ENCODE measurements at places on chromosomes 16 and 17.
A peak's percentile ranks its signal among the peaks of the same experiment; 100 is the strongest.

- DNase-seq = no peak
Observed at GRCh38 chr17:7216242-7217112, 3.2 kb downstream of the DLG4 start.

DNA sequence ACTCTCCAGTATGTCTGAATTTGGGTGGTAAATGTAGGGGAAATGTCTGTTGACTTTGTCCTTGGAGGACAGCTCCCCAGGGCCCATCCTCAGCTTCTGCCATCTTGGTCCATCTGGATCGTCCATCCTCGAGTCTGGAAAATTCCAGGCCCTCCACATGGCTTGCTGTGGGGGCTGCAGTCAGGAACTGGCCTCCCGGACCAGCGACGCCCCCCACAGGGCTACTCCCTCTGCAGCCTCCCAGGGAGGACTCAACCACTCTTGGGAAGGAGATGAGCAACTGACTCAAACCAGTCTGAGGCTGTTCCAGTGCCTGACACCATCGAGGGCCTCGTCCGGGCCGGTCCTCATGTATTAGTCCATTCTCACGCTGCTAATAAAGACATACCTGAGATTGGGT, 5.5 kb upstream of the ZG16B start:
- DNase-seq = no peak

DNA sequence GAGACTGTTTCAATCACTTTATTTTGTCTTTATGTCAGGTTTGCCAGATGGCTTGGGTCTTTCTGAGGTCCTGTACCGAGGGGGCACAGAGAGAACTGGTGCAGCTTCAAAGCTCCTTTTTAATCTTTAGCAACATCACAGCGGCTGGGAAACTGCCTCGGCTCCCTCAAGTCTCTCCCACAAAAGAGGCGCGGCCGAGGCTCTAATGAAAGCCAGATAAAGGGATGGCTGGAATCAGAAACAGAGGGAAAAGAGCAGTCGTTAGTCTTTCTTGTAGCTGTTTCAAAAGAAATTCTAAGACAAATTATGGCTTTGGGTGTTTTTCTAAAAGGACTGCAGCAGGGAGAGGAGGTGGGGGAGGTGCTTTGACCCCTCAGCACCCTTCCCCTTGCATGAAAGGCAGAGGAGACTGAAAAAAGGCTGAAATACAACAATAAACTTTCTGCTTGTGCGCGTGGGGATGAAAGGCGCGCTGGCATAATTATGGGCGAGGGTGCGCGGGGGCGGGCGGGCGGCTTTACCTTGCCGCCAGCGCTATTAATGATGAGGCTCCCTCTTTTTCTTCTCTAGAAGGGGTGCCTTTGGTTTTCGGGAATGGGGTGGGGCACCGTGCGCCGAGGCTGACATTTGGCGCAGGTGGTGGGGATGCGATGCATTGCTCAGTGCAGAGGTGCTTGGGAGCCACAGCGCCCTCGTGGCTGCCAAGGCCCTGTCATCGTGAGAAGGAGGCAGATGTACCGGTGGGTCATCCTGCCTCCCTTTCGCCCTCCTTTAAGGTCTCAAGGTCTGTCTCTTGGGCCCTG, 22.3 kb upstream of the BRD7 start:
- DNase-seq = no peak

DNA sequence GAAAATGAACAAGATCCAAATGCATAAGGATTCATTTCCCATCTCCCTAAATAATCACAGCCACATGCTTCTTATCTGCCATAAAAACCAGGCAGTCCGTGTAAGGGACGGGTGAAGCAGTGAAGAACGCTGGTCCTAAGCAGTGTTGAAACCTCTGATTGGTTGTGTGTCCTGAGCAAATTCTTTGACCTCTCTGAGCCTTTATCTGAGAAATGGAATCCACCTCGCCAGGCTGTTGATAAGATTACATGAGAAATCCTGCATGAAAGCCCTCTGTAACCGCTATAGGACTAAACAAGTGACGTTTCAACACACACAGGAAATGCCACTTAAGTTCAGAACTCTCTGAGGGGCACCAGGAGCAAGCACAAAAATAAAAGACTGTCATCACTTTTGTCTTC, 26.8 kb downstream of the GAS7 start:
- peak; percentile 77 for DNase-seq

GRCh38 chr17:5283571-5284315, 1.7 kb downstream of the RABEP1 start:
- DNase-seq = no peak

DNA sequence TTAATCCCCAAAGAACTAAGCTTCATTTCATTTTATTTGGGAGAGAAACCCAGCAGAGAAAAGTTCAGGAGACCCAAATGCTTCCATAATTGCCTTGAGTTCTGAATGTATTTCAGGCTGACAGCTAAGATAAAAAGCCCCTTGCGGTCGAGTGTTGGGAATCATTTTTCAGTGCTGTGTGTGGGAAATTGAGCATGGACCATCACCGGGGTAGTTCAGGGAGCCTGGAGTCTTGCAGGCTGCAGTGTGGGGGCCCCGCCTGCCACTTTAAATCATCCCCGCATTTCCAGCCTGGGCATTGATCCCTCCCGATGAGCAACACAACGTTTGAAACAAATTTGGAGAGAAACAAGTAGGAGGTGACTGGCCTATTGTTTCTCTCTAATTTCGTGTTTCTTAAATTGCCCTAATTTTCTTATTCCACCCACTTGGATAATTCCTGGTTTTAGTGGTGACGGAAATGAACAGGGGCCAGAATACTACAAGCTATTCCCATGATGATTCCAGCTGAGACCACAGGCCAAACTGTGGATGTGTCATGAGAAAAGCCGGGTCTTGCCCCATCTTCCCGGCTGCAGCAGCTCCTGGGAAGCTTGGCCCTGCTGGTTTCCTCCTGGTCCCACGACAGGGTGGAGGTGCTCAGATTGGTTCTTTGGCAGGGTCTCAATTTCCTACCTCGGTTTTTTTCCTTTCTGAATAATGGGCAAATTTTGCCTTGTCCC, 75.1 kb downstream of the FOXL1 start:
- DNase-seq = no peak

- DNase-seq = no peak
Observed at GRCh38 chr16:54174750-54175149, 111.8 kb downstream of the IRX3 start.
